ENCODE measurements at places on chromosomes 12 and 14.
A peak's percentile ranks its signal among the peaks of the same experiment; 100 is the strongest.

DNA sequence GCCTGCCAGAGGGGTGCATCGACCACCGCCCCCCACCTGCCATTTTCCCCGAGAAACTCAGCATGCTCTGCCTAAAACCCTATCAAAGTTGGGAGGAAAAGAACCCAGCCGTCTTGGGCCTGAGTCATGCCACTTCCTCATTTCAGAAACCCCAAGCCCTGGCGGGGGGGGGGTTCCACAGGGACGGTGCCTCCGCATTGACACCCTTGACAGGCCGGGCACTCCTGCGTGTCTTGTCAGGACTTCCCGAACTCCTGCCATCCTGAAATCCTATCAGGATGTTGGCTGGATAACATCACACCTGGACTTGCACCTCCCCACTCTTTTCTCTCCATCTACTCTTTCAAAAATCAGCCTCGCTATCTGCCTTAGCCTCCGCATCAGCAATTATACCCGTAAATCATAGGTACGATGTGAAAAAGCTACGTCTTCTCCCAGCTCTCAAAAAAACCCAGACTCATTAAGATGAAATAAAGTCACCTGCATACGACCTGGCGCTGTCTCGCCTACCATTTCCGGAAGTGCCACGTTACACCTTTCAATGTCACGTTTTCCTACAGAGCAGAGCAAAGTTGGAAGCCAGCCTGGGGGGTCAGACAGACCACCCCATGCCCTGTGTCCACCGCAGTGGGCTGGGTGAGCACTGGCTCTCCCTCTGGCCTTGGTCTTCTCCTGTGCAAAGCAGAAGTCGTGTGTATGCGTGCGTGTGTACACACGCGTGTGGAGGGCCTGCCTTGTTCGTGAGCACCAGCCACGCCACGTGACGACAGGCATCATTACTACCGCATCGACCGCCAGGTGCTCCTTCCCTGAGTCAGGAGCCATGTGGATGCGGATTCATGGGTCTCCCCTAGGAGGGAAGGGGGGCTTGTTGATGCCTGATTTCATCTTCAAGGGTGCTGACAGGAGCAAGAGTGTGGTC lies 96.7 kb downstream of the RFLNA start:
- peak; percentile 39 for DNase-seq

DNA sequence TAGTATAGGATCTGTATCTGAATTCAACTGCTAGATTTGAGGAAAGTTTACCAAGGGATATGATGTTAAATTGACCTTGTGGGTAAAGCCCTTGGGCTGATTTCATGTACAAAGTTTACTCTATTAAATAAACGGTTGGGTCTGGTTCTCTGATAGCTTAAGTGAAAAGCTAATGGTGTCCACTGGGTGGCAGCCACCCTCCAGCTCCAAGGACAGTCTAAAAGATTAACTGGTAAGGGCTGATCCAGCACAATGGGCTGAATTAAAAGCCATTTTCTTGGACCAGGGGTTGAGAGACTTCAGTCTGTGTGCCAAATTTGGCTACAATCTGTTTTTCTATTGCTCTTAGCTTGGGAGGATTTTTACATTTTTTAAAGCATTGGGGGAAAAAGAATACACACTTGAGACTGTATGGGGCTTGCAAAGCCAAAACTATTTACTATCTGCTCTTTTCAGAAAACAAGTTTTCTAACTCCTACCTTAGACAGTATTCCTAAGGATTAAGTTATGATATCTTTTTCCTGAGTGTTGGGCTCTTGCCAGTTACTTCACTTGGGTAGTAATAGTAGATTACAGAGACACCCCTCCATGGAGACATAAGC lies 116.5 kb downstream of the GPHN start:
- peak; percentile 20 for DNase-seq

- DNase-seq = no peak
Observed at GRCh38 chr14:33465846-33466700, 484.8 kb downstream of the EGLN3 start.

DNA sequence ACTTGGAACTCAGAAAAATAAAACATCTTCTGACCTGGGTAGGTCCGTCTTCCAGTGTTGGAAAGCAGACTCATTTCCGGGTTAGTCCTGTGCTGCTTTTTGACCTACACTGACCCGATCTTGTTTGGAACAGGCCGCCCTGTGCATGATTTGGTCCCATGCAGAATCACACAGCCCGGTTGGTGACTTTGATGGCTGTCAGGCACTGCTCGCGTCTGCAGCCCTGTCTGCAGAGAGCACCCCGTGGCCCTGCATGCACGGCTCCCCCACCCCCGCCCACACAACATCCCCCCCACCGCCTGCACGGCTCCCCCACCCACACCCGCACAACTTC lies 31.6 kb downstream of the PACS2 start:
- DNase-seq = no peak

GRCh38 chr12:124191024-124191359 lies 103.9 kb upstream of the RFLNA start:
- no peak for DNase-seq

DNA sequence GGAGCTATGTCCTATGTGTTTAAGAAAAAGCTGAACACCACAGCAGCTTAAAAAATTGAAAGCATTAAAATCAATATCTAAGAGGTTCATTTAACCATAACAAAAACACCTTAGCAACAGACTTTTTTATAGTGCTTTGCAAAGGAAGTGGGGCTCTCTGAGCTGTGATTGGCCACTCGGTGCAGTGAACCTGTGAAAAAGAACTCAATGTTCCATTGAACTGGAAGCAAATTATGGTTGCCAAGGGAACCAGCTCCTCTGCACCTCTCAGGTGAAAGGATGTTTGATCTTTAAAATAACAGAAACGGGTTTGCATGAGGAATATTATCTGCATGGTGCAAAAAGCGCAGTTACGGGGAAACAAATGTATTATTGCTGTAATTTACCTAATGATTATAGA lies 149.4 kb downstream of the SNAPC1 start:
- DNase-seq = no peak

DNA sequence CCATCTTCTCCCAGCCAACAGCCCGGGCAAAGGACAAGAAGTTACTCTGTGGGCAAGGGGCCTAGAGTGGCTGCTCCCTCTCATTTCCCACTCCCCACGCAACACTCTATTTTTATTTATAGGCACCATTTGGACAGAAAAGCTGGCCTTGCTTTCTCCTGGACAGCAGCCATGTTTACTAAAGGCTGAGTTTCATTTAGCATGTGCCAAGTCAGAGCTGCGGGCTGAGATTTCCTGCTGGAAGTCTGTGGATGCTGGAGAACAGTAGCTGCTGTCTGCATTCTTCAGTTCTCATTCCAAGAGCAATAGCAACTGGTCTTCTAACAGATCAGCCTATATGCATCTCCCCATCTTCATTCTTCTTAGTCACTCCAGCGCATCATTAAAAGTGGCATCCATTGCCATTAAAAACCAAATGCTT lies 8.3 kb downstream of the COL2A1 start:
- DNase-seq = no peak

GRCh38 chr14:31947680-31948595 lies 129.2 kb upstream of the ARHGAP5 start:
- no peak for DNase-seq

- DNase-seq = no peak
Observed at GRCh38 chr12:79659961-79660431, 30.8 kb downstream of the PAWR start.

- DNase-seq = no peak
Observed at GRCh38 chr12:50123203-50123602, 11.2 kb downstream of the COX14 start.

- DNase-seq = no peak
Observed at GRCh38 chr14:74963178-74963704, 7.8 kb upstream of the PGF start.

DNA sequence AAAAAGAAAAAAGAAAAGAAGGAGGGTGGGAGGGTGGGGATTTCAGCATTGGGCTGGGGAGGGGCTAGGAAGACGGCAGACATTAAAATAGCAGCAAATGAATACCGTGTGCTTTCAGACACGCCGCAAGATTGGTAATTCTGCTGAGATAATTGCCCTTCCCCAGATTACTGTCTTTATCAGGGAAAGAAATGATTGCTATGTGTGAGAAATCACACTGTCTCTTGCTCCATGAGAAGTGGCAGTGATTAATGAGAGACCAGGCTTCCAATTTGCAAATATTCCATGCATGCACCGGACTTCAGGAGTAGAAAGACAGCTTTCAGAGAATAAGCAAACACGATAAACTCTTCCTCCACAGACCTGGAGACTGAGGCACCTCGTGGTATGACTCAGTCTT lies 7.6 kb upstream of the KCNA5 start:
- DNase-seq = no peak

GRCh38 chr12:92248977-92249376 lies 103.3 kb upstream of the BTG1 start:
- DNase-seq = no peak

GRCh38 chr14:76015191-76015590 lies 29.6 kb downstream of the IFT43 start:
- no peak for DNase-seq

- DNase-seq = no peak
Observed at GRCh38 chr14:77859934-77860570, 60.1 kb downstream of the ADCK1 start.

- no peak for DNase-seq
Observed at GRCh38 chr14:91234791-91235114, 9.8 kb downstream of the GPR68 start.

DNA sequence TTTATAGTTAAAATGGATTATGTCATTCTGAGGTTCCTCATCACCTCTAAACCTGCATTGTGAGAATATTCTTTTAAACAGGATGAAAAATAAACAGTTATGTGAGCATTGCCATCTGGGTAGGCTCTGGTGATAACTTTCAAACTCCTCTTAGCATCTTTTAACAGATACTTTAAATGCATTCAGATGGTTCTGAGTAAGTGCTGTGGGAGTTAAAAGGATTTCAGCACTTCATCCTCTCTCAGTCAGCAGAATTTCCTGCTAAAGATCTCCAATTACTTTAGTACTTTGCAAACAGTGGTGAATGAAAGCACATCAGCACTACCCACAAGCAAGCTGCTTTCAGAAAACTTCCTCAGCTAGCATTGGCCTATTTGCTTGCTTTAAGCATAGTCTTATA lies 59.3 kb upstream of the TMTC1 start:
- no peak for DNase-seq

DNA sequence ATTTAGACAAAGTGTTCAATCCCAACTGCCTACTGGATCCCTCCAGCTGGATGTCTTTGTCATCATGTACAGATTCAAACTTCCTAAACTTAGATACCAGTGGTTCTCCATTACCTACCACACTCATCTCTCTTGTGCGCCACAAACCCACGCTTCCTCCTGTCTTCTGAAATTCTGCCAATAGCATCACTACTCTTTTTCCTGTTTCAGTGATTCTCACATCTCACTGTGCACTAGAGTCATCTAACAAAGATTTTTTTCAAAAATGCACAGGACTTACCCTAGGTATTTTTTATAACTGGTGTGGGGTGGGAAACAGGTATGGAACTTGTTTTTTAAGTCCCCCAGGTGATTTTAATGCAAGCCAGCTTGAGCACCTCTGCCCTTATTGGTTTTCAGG lies 5.9 kb downstream of the PSMB5 start:
- no peak for DNase-seq

DNA sequence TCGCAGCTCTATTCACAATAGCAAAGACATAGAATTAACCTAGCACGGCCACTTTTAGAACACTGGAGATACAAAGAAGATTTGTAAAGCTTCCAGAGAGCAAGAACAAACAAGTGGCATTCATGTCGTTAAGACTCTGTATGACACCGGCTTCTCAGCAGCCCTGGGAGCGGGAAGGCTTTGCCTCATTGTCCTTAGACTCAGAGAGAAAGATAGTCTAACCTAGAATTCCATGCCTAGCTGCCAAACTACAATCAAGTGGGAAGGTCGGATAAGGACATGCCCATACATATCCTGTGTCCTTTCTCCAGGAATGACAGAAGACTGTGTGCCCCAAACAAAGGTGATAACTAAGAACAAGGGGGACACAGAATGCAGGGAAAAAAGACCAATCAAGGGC lies 1038.3 kb downstream of the BCL11B start:
- no peak for DNase-seq

DNA sequence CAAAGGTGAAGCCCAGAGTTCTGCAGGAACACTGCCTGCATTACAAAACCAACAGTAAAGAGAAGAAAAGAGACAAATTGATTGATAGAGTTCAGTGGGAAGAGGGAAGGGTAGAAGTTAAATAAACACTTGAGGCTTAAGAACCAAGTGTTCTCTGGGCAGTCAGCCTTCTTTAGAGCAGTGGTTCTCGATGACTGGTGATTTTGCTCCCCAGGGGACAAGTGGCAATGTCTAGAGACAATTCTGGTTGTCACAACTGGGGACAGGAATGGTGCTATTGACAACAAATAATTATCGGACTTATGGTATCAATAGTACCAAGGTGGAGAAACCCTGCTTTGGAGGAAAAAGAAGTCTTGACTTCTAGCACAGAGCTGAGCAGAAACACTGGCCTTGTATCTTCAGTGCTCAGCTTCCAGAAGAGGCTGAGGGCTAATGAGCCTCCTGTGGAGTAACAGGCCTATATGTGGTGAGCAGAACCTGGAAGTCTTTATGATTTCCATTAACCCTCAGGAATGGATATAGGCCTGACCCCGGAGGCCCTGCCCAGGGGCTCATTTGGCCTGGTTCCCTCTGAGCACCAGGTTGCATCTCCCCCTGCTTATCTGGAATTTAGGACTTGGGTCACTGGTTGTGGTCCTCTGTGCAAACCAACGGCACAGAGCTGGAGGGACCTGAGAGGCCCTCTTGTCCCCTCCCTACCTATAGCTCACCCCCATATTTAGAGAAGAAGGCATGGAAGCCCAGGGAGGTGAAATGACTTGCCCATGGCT lies 204.6 kb upstream of the PWP1 start:
- DNase-seq = no peak

GRCh38 chr12:82937151-82937550 lies 250.4 kb downstream of the TMTC2 start:
- no peak for DNase-seq

- no peak for DNase-seq
Observed at GRCh38 chr14:54202288-54202687, 194.5 kb upstream of the CDKN3 start.

DNA sequence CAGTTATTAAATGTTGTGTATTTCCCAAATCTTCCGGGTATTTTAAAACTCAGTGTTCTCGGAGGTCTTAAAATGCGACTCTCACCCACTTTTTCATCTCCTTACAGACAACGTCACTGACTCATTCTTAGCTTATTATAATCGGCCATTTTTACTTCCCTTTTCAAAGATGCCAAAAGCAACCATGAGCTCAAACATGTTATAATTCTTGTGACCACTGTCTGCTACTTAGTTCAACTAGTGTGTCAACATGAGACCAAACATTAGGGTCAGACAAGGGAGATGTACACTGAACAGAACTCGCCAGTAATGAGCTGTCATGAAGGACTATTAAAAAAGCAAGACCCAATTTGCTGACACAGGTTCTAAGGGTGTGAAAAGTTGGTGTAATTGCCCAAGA lies 4.2 kb upstream of the GRIP1 start:
- no peak for DNase-seq

DNA sequence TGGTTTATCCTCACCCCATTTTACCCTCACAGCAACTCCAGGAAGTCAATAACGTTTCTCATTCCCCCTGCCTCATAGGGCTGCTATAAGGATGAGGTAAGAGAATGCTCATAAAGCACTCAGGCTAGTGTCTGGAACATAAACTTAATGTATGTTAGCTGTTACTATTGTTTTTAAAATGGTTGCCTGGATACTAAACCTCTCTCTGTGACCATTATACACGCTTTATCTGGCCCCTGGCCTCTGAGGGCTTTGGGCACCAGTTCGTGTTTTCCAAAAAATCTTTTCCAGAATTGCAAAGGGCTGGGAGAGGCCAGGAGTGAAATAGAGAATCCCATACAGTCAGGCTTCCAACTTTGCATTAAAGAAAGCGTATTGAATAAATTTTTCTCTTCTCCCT lies 113.9 kb downstream of the KTN1 start:
- no peak for DNase-seq

- DNase-seq = no peak
Observed at GRCh38 chr12:107660235-107660634, 25.4 kb upstream of the PWP1 start.
